ENCODE measurements at places on chromosomes 2 and 18.

- no peak for DNase-seq
Observed at GRCh38 chr2:237818066-237818473, 19.5 kb downstream of the RBM44 start.

DNA sequence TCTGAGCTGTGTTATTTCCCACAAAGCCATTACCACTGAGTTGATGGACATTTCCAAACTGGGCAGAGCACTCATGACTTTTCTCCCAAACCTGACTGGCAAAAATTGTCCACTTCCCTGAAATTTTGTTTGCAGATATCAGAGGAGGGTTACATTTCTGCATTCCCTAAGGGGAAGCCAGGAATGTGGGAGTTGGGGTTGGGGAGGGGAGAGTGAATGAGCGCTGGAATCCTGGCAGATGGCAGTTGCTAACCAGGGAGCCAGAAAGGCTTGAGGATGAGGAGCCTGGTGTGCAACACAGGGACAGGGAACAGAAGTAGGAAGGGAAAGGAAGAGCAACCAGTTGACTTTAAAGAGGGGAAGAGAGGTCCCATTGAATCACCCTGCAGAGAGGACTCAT, 14.0 kb upstream of the CCNYL1 start:
- no peak for DNase-seq

DNA sequence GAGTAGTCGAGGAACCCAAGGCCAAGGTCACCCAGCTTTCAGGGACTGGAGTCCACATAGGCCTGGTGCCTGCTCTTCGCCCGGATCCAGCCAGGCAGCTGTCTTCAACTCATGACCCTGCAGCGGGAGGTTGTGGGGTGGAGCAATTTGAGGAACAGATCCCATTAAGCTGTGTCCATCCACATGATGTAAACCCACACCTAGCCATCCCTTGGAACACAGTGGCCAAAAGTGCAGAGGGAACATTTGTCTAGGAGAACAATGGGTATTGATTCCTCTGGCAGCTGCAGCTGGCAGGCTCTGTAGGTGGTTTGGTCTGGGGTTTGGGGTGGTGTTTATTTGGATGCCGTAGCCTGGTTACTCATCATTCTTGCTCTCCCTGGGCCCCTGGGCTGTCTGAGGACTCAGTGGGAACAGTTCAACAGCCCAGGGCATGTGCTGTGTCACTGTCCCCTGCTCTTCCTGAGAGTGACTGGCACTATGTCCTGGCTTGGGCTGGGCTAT, 99.4 kb downstream of the TFCP2L1 start:
- DNase-seq = no peak

DNA sequence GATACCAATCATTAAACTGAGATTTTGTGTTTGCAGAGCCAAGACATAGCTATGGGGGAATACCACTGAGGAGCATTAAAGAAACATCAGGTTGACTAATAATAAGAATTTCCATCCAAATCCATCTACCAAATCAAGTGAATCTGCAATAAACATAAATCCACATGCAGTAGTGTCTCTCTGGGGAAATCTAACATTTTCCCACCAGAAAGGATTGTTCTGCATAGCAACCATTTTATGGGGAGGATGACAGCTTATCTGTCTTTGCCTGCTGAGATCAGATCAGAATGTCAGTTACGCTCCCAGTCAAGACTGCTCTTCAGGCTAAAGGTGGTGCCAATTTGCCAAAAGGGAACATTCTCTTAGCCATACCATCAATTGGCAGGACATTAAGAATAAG, 1098.9 kb upstream of the CHAC2 start:
- DNase-seq = no peak

DNA sequence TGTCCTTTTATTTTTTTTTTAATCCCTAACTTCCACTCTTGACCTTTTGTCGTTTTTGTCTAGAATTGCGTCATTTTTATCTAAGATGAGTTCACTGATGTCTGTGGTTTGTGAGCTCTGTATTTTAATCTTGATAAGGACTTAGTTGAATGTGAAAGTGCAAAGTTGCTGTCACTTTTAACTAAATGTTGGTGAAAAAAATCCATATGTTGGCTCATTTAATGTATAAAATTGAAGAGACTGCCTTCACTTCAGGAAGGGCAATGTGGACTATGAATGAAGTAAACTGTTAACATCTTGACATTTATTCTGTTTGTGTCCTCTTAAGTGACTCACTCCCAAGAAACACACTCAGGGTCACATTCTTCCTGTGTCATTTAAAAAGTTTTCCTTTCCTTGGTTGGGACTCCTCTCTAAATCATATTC, 256.6 kb upstream of the RASGRP3 start:
- DNase-seq = no peak

GRCh38 chr2:218980735-218981389, 4.1 kb downstream of the FEV start:
- DNase-seq = no peak

GRCh38 chr2:150459281-150459680, 28.2 kb downstream of the RND3 start:
- no peak for DNase-seq

DNA sequence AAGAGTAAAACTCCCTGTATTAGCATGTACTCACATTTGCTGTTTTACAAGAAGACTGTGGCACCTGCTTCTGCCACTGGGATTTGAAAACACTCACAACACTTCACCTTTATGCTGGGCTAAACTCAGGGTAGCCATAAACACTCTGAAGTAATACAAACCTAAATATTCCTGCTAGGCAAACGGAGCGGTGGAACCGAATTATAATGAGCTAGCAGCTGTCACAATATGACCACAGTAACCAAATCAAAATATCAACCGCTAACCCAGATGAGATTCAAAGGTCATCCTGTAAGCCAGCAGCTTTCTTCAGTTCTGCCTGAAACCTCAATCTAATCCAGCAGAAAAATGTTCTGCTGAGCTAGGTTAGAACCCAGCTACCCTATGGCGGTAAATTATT, 132.1 kb downstream of the TCF4 start:
- DNase-seq = no peak

DNA sequence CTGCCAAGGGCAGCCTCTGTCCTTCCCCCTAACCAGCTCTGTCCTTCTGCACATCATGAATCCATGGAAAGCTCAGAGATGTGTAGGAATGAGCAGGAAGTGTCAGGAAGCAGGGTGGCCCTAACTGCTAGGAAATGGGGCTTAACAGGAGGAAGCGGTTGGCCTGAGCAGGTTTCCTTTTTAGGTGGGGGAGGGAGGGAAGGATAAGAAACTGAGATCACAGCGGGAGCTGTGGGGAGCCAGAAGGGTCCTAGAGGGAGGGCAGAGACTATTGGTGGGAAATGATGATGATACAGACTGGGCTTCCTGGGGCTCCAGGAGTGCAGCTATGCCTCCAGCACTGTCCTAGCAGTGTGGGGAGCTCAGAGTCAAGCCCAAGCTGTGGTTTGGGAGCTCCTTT, 182.0 kb downstream of the SH3BP4 start:
- no peak for DNase-seq

DNA sequence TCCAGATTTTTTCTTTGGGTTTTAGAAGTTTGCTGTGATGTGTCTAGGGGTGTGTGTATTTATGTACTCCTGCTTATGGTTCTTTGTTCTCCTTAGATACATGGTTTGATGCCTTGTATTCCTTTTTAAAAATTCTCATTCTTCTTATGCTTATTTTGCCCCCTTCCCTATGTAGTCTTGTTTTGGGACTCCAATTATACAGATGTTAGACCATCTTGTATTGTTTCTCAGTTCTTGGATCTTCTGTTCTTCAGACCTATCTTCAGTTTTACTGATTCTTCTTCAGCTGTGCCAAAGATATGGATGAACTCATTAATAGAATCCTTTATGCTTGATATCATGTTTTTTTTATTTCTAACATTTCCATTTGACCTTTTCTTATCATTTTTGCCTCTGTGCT, 14.2 kb upstream of the MSL3B start:
- DNase-seq = no peak

DNA sequence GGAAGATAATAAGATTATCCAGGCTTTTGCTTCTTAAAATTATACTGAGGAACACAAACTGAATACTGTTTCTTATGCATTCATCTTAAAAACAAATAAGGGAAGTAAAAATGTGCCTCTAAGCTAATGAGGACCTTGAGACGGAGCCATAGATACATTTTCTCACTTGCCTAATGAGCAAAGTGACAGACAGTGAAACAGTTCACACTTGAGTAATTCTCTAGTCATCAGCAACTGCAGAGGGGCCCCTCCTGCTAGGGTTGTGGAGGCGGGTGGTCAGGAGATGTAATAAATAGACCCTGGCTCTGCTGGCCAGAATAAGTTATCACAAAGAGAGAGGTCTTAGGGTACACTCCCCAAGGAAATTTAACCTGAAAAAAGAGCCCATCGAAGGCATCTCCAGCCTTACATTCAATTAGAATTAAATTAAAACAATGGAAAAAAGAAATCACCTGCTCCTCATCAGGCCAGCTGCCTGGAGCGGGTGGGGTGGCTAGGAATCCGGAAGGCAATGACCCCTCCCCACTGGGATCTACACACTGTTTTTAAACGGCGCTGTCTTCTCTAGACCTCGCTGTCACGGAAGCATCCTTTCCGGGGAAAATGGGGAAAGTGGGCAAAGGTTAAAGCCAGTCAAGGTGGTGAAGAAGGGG, 32.6 kb upstream of the INSIG2 start:
- DNase-seq = no peak

GRCh38 chr2:108612153-108612513, 77.9 kb downstream of the LIMS1 start:
- DNase-seq = no peak

- no peak for DNase-seq
Observed at GRCh38 chr2:187294043-187294442, 154.0 kb downstream of the CALCRL start.

DNA sequence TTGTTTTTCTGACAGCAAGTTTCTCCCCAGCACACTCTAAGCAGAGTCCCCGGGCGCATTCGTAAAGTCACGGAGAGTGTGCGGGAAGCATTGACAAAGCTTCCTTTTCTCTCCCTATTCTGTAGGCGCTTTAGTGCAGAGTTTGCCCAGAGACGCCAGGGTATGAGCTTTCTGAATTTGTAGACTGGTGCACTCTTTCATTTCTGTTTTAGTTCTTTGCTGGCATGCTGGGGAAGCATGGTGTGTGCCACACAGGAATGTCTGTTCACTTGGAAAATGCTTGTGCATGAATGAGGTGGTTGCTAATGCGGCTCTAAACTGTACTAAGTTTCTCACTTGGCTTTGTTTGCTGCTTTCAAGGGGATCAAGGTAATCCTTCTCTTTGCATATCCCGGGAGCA, 102.6 kb downstream of the RTN4 start:
- no peak for DNase-seq

DNA sequence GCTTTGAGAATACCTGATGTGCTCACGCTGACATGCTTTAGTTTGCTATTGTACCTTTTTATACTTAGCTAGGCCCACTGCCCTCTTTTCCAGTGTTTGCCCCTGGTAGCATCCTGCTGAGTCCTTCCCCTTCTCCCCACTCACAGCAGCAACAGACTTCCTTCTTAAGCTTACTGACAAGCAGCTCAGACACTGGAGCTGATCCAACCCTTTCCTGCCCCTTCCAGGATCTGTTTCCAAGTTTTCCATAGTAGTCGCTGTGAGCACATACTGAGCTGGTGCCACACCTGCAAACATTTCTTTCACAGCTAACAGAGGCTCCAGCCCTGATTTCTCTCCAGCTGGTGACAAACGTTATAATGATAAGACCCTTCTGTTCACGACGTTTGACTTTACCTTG, 991.4 kb upstream of the CELF4 start:
- DNase-seq = no peak

DNA sequence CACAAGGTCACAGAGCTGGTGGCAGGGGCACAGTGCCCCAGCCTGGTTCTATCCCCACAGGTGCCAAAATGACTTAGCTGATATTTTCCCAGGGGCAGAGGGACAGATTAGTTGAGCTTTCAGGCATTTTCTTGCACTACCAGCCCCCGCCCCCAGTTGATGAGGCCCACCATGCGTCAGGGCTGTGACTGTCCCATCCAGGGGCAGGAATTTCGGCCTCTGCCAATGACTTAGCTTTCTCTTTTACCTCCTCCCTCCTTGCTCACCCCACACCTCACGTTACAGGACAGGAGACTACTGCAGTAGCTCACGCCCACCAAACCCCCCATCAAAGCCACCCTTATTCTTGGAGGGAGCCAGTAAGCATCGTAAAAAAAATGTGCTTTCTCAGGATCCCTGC, 31.5 kb downstream of the MRO start:
- DNase-seq = no peak

- no peak for DNase-seq
Observed at GRCh38 chr18:12703664-12704063, 822 bp downstream of the PSMG2 start.

DNA sequence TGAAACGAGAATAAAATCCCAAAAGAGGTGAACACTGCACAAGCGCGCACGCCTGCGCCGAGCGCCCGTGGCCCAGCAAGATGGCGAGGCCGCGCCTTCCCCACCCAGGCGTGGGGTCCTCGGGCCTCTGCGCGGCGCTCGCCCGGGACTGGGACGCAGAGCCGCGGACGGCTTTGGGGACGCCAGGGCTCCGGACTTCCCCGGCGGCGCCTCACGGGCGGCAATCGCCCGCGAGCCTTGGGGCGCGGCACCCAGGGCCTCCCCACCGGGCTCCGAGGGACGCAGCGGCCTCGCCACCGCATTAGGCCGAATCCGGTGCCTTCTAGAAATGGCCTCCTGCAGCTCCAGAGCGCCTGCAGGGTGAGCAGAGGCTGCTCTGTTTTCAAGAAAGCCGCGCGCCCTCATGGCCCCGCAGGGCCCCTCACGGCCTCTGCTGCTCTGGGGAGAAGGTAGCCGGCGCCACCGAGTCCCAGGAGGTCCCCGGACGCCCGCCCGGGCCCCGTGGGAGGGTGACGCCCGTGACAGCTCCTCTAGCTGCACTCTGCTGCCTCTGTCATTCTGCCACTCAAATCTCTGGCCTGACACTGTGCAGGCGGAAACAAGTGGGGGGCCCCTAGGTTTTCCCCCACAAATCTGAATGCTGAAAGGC, 35.9 kb upstream of the POMC start:
- no peak for DNase-seq

DNA sequence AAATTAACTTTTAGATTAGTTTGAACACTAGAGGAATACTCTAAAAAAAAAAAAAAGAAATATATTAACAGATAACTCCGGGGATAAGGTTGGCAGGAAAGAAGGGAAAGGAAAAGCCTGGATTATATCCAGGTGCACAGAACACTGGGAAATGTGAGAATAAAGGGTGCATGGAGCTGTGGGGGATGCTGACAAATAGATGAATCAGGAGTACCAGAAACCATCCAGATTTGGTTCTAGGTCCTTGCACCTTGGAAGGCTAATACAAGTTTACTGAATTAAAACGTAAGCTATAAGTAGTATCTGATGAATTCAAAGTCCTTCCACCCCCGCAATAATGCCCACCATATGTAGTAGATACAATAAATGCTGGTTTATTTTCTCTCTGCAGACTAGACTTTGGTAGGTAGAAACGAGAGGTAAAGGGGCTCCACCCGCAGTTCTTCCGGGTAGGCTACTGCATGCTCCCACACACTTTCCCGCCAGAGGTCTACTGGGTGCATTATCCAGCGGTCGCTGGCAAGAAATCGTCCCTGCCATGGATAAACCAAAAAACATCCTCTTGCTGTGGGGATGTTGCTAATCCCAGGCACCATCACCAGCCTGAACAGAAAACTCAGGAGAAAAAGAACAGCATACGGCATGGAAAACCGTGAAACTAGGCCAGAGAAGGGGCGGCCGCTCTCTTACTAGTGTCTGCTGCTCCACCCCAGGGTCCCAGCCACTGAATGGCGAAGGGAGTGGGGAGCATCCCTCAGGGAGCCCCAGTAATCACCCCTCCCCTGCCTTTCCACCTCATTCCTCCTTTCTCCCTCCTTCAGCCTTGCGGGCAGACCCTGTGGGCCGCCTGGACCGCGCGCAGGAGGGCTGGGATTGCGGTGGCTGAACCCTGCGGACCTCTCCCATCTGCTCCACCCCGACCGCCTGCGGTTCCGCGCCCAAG, 1.5 kb downstream of the CNRIP1 start:
- no peak for DNase-seq

Data from NCI-H446 (cell line).